Caco-2 (cell line): ENCODE measurements at places on chromosomes 1 and 21. TPM values are rescaled to one million over a fixed set of nuclear protein-coding genes. Genes with fewer than 3 reads are reported as not detected.

DNA sequence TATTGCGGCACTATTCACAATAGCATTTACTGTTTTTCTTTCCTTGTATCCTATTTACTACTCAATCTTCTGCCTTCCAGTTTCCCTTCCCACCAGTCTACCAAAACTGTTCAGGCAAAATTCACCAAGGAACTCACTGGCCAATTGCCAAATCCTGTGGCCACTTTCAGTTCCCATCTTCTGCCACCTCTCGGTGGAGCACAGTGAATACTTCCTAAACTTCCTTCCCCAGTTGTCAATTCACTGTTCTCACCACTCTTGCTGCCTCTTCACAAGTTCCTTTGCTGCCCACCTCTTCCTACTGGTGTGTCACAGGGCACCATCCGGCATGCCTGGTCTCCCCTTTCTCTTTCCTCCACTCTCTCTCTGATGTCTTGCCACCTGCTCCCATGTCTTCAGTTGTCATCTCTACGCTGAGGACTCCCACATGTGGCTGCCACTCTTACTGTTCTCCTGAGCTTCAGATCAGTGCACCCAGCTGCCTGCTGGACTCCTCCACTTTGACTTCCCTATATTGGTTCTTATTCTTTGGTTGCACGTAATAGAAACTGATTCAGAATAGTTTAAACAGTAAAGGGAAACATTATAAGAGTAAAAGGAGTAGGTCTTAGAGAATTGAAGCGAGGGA, 114.4 kb downstream of the PIK3R3 start:
- H3K4me1 ChIP-seq, result no peaks in the 10 kb centered on the region
- no peak overlapping the region for H3K4me3 ChIP-seq
- no peaks in the 10 kb centered on the region for H3K27me3 ChIP-seq
- no peaks in the 10 kb centered on the region for H3K36me3 ChIP-seq

DNA sequence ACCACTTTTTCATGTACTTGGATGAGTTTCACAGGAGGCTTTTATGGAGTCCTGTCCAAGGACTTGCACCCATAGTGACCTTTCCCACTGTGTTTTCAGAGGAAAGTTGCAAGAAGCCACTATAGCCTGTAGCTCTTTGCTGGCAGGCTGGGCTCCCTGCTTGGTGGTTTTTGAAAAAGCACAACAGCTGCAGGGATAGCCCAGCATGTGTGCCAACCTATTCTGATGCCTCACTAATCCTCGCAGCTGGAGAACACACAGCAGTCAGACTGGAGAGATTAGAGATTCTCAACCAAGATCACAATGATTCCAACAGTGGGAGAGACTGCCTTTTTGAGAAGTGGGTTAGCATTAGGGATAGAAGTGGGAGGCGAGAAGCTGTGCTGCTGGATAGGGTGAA, 24.1 kb upstream of the ARHGEF11 start:
- H3K27ac ChIP-seq, result no peak overlapping the region
- H3K36me3 ChIP-seq, result no peaks in the 10 kb centered on the region
- H3K27me3 ChIP-seq, result no peaks in the 10 kb centered on the region
- no peak overlapping the region for H3K4me3 ChIP-seq
- no peak for DNase-seq
- no peaks in the 10 kb centered on the region for H3K4me1 ChIP-seq

DNA sequence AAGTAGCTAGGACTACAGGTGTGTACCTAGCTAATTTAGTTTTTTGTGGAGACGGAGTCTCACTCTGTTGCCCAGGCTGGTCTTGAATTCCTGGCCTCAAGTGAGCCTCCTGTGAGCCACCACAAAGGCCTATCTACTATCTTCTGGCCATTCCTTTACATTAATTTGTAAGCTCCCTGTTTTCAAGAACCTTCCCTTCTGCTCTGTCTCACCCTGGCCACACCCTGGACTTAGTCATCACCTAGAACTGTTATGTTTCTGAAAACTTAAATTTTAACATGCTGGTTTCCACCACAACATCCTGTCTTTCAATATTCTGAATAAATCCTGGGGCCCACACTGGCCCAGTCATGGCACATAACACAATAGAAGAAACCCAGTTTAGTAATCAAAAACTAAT, 4.9 kb upstream of the B4GALT3 start:
- no peak overlapping the region for H3K27ac ChIP-seq
- DNase-seq, result no peak
- no peaks in the 10 kb centered on the region for H3K27me3 ChIP-seq
- H3K4me1 ChIP-seq, result no peaks in the 10 kb centered on the region

- DNase-seq, result no peak
- H3K27me3 ChIP-seq, result no peaks in the 10 kb centered on the region
- H3K4me1 ChIP-seq, result no peaks in the 10 kb centered on the region
- H3K4me3 ChIP-seq, result no peak overlapping the region
- no peaks in the 10 kb centered on the region for H3K36me3 ChIP-seq
These were observed 89.5 kb upstream of the PGBD5 start for GRCh38 chr1:230515451-230516145.

- H3K27ac ChIP-seq, result no peak overlapping the region
- H3K4me3 ChIP-seq, result no peak overlapping the region
- no peaks in the 10 kb centered on the region for H3K36me3 ChIP-seq
- no peaks in the 10 kb centered on the region for H3K27me3 ChIP-seq
- DNase-seq, result no peak
- peaks cover 20% of the 10 kb centered on the region for H3K4me1 ChIP-seq
These were observed 79.5 kb downstream of the NR5A2 start for GRCh38 chr1:200107004-200107470.

- no peaks in the 10 kb centered on the region for H3K27me3 ChIP-seq
- no peaks in the 10 kb centered on the region for H3K36me3 ChIP-seq
- no peak overlapping the region for H3K27ac ChIP-seq
These were observed 88.8 kb downstream of the CDC7 start for GRCh38 chr1:91589437-91589836.

DNA sequence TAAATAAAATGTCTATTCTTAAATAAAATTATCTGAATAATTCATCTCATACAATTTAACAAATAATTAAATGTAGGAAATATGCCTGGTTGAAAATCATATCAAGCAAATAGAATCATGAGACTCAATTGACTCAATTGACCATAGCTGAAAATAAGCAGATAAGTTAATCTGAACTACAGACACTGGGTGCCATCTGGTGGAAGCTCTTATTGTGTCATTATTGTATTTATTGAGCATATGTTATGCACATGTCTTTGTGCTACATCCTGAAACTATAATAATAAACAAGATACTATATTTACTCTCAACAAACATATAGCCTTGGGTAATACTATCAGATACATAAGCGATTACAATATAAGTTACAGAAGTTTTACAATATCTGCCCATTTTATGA, 41.0 kb downstream of the BRINP3 start:
- no peak overlapping the region for H3K4me3 ChIP-seq
- no peaks in the 10 kb centered on the region for H3K4me1 ChIP-seq
- no peak for DNase-seq

DNA sequence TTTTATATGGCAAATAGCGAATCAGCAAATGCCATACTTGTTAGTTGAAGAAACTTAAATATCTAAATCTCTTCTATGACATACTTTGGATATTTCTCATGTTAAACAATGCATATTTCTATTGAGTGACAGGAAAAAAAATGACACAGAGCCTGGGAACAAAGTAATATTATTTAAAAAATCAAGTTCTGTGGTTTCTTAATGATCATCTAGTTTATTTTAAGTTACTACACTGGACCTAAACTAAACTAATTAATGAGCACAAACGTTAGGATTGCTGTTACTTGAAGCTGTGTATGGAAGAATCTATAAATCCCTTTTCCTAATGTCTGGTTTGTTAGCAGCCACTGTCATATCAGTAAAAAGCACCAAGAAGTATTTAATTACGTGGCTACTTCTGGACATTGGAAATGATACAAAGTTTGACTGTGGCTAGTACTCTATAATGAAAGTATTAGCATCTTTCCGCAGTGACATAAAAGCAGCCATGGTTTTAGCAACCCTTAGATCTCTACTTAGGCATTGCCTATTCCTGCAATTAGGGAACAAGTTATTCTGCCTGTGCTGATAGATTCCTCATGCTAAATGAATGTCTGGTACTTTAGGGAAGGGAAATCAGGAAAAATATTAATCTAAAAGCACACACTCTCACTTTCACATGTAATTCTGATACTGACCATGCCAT, 981.7 kb upstream of the B3GALT2 start:
- no peaks in the 10 kb centered on the region for H3K36me3 ChIP-seq
- H3K27ac ChIP-seq, result no peak overlapping the region
- no peaks in the 10 kb centered on the region for H3K27me3 ChIP-seq

DNA sequence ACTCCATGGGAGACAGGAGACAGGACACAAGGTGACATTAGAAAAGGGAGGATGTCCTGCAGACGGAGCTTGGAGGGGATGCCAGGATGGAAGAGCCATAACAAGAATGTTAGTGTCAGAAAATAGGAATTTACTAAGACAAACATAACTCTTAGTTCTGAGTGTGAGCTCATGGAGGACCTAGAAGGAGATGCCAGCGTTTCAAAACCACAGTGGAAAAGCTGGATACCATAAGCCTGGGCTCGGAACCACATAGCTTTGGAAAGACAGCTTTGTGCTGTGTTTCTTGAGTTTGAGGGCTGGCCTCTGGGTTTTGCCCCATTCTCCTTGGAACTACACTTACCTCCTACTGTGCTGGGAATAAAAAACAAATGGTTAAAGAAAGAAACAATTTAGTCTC, 128.4 kb downstream of the S1PR1 start:
- no peaks in the 10 kb centered on the region for H3K36me3 ChIP-seq
- no peaks in the 10 kb centered on the region for H3K4me1 ChIP-seq
- no peak overlapping the region for H3K4me3 ChIP-seq

GRCh38 chr1:231193710-231194340, 32.0 kb downstream of the TRIM67 start:
- H3K27me3 ChIP-seq, result no peaks in the 10 kb centered on the region
- H3K4me3 ChIP-seq, result no peak overlapping the region
- no peak for DNase-seq
- peaks cover 37% of the 10 kb centered on the region for H3K4me1 ChIP-seq
- H3K27ac ChIP-seq, result peak overlapping the region; percentile 6

- DNase-seq, result no peak
- H3K36me3 ChIP-seq, result no peaks in the 10 kb centered on the region
- no peak overlapping the region for H3K4me3 ChIP-seq
- no peaks in the 10 kb centered on the region for H3K27me3 ChIP-seq
These were observed 179.9 kb upstream of the FGGY start for GRCh38 chr1:59116920-59117542.

DNA sequence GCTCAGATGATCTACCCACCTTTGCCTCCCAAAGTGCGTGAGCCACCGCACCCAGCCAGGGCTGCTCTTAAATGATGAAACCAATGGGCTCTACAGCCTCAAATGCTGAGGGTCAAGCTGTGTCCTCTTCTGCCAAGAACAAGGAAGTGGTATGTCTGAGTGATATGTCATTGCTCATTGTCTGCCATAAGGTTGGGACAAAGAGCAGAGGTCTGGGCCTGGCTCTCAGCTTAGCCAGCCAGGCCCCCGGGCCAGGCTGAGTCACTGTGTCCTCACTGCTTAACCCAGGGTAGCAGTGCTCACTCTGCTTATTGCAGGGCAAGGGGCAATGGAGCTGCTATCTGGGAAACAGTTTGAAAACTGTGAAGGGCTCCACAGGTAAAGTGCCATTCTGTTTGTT, 8.3 kb upstream of the ETS2 start:
- H3K4me1 ChIP-seq, result peaks cover 45% of the 10 kb centered on the region
- no peaks in the 10 kb centered on the region for H3K27me3 ChIP-seq
- no peak overlapping the region for H3K4me3 ChIP-seq
- no peaks in the 10 kb centered on the region for H3K36me3 ChIP-seq
- H3K27ac ChIP-seq, result peak overlapping the region; percentile 81
- DNase-seq, result peak; percentile 85

DNA sequence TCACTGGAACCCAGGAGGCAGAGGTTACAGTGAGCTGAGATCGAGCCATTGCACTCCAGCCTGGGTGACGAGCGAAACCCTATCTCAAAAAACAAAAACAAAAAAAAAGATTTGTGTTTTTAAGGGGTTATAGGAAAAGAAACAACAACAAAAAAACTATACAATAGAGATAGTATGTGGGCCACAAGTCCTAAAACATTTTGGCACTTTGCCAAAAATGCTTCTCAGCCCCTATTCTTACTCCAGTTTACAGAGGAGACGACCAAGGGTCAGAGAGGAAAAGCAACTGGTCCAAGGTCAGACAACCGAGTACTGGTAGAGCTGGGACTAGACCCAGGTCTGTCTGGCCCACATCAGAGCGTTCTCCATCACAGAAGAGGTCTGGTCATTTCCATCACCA, 3.0 kb downstream of the FBXO44 start:
- no peak overlapping the region for H3K4me3 ChIP-seq
- peaks cover 5% of the 10 kb centered on the region for H3K4me1 ChIP-seq
- no peak for DNase-seq
- H3K27me3 ChIP-seq, result no peaks in the 10 kb centered on the region

DNA sequence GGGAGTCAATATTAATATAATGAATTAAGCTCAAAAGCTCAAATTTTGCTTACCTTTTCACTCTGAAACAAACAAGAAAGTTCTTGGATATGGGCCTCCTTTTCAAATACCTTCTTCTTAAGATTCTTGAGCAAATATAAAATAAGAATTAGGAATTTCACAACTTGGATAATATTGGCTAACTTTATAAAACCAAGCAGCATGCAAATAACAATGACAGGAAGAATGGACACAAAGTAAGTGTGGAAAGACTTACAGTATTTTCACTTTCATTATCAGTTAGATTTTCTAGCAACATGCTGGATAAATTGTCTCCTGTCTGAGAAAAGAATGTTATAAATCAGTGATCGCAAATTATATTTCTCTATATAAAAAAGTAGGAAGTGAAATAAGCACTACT, 13.2 kb downstream of the ODF2L start:
- no peaks in the 10 kb centered on the region for H3K27me3 ChIP-seq
- H3K4me1 ChIP-seq, result no peaks in the 10 kb centered on the region
- no peak for DNase-seq
- no peaks in the 10 kb centered on the region for H3K36me3 ChIP-seq
- no peak overlapping the region for H3K27ac ChIP-seq
- no peak overlapping the region for H3K4me3 ChIP-seq

GRCh38 chr1:95982711-95983110, 738.9 kb upstream of the PTBP2 start:
- H3K36me3 ChIP-seq, result no peaks in the 10 kb centered on the region
- H3K27ac ChIP-seq, result no peak overlapping the region
- no peaks in the 10 kb centered on the region for H3K27me3 ChIP-seq
- no peak for DNase-seq

GRCh38 chr1:246281639-246282038, 225.4 kb downstream of the SMYD3 start:
- no peak for DNase-seq
- peaks cover 5% of the 10 kb centered on the region for H3K4me1 ChIP-seq
- no peak overlapping the region for H3K4me3 ChIP-seq
- no peaks in the 10 kb centered on the region for H3K27me3 ChIP-seq
- no peak overlapping the region for H3K27ac ChIP-seq
- no peaks in the 10 kb centered on the region for H3K36me3 ChIP-seq

- no peak overlapping the region for H3K27ac ChIP-seq
- no peak overlapping the region for H3K4me3 ChIP-seq
- no peaks in the 10 kb centered on the region; the same call in 1 of the 2 replicates for H3K27me3 ChIP-seq
- no peaks in the 10 kb centered on the region for H3K36me3 ChIP-seq
- DNase-seq, result no peak
- H3K4me1 ChIP-seq, result peaks cover 4% of the 10 kb centered on the region; the same call in 1 of the 2 replicates
These were observed 34.6 kb upstream of the FMO3 start for GRCh38 chr1:171055966-171056643.

GRCh38 chr1:178066296-178066907, 27.5 kb upstream of the RASAL2 start:
- no peaks in the 10 kb centered on the region for H3K27me3 ChIP-seq
- no peak for DNase-seq
- no peak overlapping the region for H3K4me3 ChIP-seq
- no peaks in the 10 kb centered on the region for H3K36me3 ChIP-seq
- H3K4me1 ChIP-seq, result peaks cover 4% of the 10 kb centered on the region
- H3K27ac ChIP-seq, result no peak overlapping the region

The FCRLB gene
- total RNA-seq, result 0.29 and 0.30 TPM in 2 replicates

The ADAMTS1 gene
- total RNA-seq, result not detected in 2 replicates

The TRIM17 gene
- 4.0 and 4.5 TPM in 2 replicates for total RNA-seq

The PRR9 gene
- 0.88 TPM in 1 of 2 replicates, not detected in the other for total RNA-seq

The NECAP2 gene
- total RNA-seq, result 28.4 and 29.4 TPM in 2 replicates

The ADIPOR1 gene
- 68.3 and 71.4 TPM in 2 replicates for total RNA-seq
